ENCODE measurements at places on chromosomes 2 and 18.

DNA sequence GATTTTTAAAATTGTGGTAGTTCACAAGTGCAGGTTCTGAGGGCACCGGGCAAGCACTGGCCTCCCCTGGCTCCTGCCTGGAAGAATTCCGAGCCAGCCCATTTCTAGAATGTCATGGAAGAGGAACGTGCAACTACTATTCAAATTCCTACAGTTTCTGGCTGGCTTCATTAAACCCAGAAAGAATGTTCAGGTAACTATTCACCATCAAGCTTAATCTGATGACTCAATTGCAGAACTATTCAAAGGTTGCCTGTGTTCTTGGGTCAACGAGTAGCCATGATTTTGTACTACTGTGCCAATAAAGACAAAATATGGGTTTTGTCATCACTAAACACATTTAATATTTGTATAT, 14.3 kb upstream of the MFF start:
- DNase-seq: peak; percentile 61

DNA sequence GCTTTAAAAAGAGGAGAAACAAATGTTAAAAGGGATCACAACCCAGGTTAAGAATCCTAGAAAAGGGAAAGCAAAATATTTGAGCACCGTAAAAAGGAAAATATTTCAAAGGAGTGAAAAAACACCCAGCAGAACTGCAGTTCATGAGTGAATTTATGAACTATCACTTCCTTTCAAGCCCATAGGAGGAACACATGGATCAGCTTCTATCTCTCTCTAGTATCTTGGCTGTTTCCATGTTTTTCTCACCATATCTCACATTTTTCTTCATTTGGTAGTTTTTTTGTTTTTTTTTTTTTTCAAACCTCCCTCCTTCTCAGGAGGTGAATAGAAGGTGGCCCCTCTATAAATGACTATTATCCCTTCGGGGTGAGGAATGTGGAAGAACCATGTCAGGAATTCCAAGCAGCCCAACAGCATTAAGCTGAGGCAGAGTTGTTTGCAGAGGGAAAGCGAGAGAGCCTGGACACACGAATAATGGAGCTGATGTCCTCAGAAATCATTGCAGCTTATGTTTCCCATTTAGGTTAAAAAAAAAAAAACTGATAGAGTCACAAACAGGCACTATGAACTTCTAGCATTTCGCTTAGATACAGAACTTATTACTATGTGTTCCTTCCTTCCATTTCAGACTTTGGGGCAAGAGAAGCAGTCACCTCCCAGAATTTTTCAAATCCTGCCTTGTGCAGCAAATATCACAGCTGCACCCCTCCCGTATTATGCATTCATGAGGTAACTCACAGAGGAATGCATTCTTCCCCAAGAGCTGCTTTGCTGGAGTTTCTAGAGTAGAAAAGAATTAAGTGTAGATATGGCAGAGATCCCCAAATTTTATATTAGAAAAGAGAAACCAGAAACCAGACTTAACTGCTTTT, 315.6 kb downstream of the IRS1 start:
- peak; percentile 14 for DNase-seq

GRCh38 chr18:5914951-5915350, 19.6 kb upstream of the TMEM200C start:
- DNase-seq: no peak

DNA sequence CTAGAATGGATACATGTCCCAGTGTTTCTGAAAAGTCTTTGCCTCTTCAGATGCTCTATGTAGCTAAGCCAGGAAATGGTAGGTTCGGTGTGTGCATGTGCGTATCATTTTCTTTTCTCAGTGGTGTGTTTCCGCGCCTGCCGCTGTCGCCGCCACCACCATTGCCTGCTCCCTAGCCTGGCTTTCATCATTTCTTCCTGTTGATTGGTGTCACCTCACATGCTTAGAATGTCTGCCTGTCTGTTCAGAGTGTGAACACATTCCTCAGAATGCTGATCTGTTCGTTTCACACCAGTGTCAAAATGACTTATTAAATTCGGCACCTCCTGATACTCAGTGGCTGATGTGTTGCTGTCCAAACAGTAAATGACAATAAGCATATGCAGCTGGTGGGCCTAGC, 255.2 kb upstream of the SPRED2 start:
- no peak for DNase-seq

DNA sequence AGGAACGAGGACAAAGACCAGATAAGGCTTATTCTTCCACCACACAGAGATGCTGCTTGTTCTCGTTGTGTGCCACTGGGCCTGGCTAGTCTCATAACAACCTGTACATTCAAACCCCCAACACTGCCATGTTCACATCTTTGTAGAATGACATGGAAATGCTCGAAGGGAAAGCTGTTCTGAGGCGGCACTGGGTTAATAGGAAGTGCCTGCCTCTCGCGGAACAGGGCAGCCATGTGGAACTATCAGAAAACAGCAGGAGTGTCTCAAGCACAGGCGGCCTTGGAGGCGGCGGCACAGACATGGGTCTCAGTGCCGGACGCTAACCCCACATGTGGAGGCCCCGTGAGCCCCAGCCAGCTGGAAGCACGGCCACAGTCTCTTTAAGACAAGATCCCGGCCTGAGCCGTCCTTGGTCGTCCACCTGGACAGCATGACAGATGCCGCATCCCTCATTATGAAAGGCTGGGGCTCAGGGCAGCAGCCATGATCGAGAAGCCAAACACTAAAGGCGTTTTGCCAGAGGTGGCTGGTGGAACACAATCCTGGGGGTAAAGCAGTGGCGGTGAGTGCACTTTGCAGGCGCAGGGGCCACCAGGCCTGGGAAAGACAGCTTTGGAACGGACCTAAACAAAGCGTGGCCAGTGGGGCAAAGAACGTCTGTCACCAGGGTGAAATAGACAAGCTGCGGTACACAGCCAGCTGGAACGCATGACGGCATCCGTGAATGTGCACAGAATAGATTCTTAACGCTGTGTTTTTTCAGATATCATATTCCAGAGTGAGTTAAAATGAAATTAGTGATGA, 161.0 kb downstream of the HDAC4 start:
- DNase-seq: no peak

GRCh38 chr2:216740557-216741222, 45.3 kb upstream of the IGFBP5 start:
- no peak for DNase-seq

DNA sequence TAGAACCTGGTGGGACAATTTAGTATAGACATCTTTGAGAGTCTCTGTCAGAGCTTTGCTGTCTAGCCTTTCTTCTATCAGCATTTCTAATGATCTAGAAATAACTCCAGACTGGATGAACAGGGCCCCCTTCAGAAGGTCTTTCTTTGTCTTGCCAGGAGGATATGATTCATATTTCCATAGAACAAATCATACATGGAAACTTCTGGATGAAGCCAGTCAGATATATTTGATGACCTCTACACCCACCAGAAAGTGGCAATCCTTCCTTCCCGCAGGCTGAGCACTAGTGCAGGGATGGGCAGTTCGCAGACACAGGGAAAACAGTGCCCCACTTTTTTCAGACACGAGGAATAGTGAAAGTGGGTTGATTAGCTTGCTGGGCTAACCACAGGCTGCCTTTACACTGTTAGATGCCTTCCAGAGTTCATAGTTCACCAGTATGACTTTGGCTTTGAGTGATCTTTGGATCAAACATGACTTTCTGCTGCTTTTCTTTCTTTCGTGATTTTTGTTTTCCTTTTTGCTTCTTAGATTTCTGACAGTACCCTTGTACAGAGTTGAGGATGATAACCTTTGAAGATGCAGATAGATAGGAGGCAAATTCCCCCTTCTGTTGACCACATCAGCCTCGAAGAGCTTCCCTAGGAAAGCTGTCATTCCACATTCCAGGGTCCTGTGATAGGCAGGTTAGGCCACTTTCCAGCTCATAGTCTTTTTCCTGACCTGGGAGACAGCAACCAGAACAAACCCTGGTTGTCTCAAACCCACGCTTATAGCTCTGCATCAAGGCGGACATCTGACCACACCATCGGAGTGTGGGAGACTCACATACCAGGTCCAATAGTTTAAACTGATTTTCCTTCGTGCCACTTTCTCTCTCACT, 237.0 kb downstream of the ZNF407 start:
- no peak for DNase-seq

DNA sequence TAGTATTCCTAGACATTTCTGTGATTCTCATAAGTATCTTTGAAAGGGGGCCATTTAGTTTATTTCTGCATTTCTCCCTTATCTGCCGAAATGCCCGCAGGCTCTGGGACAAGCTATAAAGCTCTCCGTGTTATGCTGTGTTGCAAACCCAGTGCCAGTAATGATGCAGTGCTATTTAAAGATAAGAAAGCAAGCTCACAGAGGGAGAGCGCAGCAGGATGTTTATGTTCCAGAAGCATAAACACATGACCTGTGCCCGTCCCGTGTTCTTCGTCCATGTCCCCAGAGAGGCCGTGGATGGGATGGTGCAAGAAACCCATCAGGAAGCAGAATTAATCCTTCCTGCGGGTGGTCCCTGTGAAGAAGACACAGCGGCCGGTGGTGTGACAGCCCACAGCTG, 99.4 kb downstream of the NEDD4L start:
- DNase-seq: no peak

- no peak for DNase-seq
Observed at GRCh38 chr2:96209729-96210085, 1.1 kb upstream of the STARD7 start.

GRCh38 chr18:35060122-35060815, 19.1 kb downstream of the MAPRE2 start:
- DNase-seq: no peak

- peak; percentile 74 for DNase-seq
Observed at GRCh38 chr2:23925702-23926289, 1.1 kb downstream of the ATAD2B start.

DNA sequence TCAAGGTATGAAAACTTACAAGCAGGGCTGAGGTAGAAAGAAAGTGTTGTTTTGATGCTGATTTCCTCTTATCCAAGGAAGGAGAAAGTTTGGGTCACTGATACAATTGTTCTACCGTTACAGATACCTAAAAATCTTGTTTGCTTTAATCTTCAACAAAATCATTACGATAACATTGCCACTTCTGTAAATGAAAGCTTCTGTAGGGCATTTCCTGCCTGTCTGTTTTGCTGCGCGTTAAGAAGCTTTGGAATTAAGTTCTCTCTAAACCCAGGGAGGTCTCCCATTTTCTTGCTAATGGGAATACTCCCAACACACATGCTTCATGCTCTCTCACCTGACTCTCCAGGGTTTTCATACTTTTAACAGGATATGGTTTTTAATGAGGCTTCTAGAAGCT, 258.5 kb downstream of the PTGR3 start:
- no peak for DNase-seq

DNA sequence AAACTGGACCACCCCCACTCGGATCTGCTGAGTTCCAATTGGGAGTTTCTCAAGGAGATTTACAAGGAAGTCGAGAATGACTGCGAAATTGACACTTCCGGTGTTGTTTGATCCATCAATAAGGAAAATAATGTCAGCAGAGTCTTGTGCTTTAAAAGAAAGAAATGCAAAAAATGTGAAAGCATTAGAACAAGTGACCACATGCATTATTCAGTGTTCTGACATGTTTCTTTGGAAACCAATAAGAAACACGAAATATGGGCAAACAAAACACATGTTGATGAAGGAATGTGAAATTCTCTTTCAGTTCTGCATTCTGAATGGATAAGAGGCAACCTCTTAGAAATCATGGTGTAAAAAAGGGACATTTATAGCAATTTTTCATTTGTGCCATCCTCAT, 25.9 kb downstream of the COL6A3 start:
- DNase-seq: no peak

GRCh38 chr2:164600763-164601162, 20.5 kb downstream of the GRB14 start:
- no peak for DNase-seq

GRCh38 chr2:151289972-151290866, 751 bp upstream of the NMI start:
- peak; percentile 76 for DNase-seq

- no peak for DNase-seq
Observed at GRCh38 chr2:134603966-134604365, 114.8 kb downstream of the TMEM163 start.

DNA sequence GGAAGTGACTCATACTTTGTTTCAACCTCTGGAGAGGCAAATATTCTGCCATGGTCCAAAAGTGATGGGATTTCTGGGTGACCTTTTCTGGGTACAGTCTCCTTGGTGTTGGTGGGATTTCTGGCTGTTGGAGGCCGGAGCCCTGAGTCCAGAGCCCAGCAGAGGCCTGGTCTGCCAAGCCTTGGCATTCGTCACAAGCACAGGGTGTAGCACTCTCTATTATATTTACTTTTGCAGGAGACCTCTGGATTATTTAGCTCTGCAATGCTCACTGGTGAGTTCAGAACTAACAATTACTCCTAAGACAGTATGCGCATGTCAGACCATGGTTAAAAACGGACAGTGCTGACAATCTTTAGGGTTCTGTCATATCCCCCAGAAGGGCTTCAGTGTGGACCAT, 201.6 kb upstream of the TWIST2 start:
- DNase-seq: no peak

- DNase-seq: no peak
Observed at GRCh38 chr2:8977758-8978157, 25.7 kb downstream of the MBOAT2 start.

GRCh38 chr2:139876964-139877363, 1096.8 kb upstream of the NXPH2 start:
- DNase-seq: peak; percentile 33

DNA sequence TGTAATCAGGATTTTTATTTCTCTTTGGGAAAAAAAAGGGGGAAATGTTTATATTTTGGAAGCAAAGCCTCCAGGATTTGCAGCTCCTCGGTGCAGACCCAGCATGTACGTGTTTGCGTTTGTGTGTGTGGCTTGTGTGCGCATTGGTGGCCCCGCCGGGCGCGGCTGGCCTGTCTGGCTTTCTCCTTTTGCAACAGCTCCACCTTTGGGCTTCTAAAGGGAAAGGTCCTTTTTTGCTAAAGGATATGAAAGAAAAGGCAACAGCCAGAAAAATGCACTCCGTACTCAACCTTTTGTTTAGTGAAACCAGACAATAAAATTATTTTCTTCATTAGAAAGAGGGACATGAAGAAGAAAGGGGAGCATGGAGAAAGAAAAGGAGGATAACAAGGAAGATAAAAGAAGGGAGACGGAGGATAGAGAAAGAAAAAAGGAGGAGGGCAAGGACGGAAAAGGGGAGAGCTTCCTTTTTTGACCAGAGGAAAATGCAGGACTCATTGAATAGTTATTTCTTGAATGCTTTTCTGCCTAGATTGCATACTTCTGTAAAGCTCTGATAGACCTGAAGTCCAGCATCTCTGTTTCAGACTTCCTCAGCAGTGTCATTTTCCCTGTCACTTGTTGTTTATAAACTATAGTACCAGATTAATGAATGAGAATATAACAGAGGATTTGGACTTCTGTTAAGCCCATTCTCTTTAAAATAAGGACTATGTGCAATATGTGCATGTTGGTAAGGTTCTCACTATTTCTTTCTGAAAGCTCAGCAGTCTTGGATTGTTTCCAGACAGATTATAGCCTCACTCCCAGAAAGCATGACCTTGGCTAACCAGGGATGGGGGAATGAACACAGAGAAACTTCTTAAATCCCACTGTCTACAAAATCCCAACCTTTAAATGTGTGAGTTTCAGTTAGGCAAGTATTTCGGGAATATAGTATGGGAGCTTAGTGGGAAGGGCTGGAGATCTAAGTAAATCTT, 563.1 kb upstream of the PIK3C3 start:
- DNase-seq: peak; percentile 34

- DNase-seq: no peak
Observed at GRCh38 chr18:26134107-26134506, 438 bp downstream of the PSMA8 start.
